NCI-H2171 treated with DMSO at 0.1 percent for 48 hours (cell line): ENCODE measurements at places on chromosomes 12 and 14.

- DNase-seq, result no peak
Measured at GRCh38 chr14:95943699-95944098, 67.1 kb downstream of the TUNAR start.

DNA sequence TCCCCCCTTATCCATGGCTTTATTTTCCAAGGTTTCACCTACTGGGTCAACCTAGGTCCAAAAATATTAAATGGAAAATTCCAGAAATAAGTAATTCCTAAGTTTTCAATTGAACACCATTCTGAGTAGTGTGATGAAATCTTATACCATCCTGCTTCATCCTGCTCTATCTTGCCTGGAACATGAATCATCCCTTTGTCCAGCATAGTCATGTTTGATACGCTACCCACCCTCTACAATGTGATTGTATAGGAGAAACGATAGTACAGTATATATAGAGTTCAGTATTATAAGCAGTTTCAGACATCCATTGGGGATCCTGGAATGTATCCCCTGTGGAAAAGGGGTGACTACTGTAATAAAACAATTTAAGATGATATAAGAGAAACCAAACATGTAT lies 62.2 kb downstream of the IFNG start:
- DNase-seq, result no peak

- no peak for DNase-seq
Measured at GRCh38 chr12:49821373-49822287, 6.6 kb downstream of the NCKAP5L start.

DNA sequence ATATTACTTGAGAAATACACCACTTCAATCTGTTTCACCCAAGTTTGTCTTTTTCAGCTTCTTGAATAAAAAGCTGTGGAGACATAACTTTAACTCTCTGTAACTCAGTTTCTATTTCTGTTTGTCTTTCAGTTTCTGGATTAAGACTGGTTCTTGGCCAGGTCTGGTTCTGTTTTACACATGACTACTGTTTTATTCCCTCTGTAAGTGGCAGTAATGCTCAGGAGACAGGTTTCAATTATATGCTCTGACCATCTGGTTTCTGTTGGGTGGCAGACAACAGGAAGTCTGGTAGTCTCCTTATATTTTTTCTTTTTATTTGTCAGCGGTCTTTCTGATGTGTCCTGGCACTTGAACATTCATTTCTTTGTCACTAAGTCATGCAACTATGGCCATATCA lies 102.9 kb downstream of the RPS29 start:
- no peak for DNase-seq

DNA sequence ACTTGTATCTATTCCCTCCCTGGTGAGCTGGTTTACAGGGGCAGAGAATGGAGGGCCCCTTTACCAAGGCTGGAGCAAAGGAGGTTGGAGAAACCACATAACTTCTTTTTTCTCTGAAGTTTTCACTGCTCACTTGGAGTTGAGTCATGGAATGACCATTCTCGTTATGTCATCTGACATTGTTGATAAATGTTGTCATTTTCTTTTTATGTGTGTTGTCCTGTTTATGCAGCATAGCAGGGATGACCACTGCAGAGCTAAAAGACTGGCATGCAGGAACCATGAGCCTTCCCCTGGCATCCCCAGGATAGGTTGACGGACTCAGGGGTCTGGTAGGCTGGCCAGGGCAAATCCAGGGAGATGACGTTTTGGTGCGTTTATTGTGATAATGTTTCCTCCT lies 256.8 kb upstream of the DDHD1 start:
- DNase-seq, result no peak

- no peak for DNase-seq
Measured at GRCh38 chr14:101705733-101706508, 55.6 kb upstream of the PPP2R5C start.
